NCI-H524 (cell line): ENCODE measurements at places on chromosomes 11 and 22.

- DNase-seq, result no peak
Measured at GRCh38 chr22:45717789-45718188, 46.2 kb downstream of the ATXN10 start.

GRCh38 chr11:40921246-40921645 lies 538.2 kb downstream of the LRRC4C start:
- DNase-seq, result no peak

- no peak for DNase-seq
Measured at GRCh38 chr11:37908219-37908548, 1310.1 kb upstream of the RAG2 start.

GRCh38 chr11:35968386-35969088 lies 24.7 kb downstream of the LDLRAD3 start:
- DNase-seq, result peak; percentile 78

DNA sequence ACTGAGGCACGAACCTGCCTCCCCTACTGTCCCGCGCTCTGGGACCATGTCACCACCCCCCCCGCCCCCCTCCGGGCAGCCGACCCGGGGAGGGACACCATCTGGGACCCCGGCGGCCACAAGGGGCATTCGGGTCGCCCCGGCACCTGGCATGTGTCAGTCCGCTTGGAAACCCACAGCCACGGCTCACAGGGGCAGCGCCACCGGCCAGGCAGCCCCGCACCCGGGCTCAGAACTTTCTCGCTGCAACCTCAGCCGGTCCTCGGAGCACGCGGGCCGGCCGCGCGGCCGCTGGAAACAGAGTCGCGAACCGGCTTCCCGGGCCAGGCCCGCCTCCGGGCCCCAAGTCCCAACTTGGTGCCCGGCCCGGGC lies 159.9 kb upstream of the GRK3 start:
- DNase-seq, result peak; percentile 36

GRCh38 chr11:96741068-96741467 lies 351.3 kb downstream of the JRKL start:
- DNase-seq, result no peak

DNA sequence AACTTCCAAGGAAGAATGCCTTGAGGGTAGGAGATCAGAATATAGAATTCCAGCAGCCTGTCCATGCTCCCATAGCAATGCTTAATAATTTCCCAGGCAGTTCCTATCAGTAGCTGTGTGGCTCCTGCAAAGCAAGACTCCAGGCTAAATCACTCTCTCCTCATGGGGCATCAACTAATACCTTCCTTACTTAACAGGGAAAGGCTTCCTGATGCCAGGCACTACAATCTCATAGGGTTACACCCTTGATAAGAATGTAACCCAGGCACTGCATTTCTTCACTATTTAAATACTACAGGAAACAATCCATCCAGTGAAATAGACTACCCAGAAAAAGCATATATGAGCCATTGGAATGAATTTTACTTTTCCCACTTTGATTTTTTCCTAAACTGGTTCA lies 615.0 kb upstream of the ARHGAP42 start:
- no peak for DNase-seq

- no peak for DNase-seq
Measured at GRCh38 chr11:85726381-85726780, 40.4 kb upstream of the CCDC89 start.

- no peak for DNase-seq
Measured at GRCh38 chr22:48780597-48781277, 1046.9 kb downstream of the BRD1 start.

- DNase-seq, result no peak
Measured at GRCh38 chr11:111120161-111120560, 125.4 kb upstream of the POU2AF2 start.

DNA sequence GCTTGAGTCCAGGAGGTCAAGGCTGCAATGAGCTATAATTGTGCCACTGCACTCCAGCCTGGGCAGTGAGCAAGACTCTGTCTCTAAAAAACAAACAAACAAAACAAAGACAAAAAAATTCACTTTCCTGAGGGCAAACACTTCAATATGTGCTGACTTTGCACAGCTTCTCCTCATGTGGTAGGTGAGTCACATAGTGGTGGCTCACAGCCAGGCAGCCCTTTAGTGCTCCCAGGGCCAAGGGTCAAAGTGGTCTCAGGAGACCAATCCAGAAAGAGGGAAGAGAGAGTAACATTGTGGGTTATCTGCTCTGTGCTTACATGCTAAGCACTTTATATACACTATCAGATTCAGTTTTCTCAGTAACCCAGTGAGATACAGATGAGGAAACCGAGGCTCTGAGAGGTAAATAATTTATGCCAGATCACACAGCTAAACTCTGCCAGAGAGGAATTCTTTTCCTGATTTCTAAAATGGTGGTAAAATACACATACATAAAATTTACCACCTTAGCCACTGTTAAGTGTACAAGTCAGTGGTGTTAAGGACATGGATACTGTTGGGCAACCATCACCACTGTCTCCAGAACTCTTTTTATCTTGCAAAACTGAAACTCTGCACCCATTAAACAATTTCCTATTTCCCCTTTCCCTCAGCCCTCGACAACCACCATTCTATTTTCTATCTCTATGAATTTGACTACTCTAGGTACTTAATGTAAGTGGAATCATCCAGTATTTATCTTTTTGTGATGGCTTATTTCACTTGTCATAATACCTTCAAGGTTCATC lies 231.7 kb upstream of the NARS2 start:
- no peak for DNase-seq

DNA sequence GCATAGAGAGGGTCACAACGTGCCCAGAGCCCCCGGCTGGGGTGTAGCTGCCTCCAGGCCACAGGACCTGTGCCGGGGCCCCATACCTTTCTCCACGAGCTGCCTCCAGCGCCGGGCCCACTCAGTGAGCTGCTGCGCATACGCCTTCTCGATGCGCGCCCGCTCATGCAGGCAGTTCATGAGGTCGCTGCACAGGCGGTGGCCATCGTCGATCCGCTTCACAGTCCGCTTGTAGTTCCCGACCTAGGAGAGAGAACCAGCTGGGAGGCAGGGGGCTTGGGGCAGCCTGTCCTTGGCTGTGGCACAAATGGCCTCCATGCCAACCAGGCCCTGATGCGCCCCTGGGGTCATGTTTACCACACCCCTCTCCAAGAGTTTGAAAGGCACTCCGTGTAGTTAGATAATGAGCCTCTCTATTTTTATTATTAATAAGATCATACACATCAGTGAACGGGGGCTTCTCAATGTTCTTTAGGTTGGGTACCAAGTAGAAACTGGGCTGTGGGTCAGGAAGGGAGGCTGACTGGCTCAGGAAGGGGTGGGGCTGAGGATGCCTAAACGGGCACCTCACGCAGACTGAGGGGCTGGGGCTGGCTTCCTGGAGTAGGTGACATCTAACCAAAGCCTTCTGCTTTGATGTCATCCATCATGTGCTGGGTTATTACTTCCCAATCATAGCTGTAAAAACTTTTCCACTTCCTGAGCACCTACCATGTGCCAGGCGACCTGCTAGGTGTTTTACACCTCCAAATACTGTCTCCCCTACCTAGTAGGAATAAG lies 36.5 kb upstream of the ARFGAP3 start:
- no peak for DNase-seq

- DNase-seq, result no peak
Measured at GRCh38 chr11:2519517-2519861, 74.7 kb downstream of the KCNQ1 start.

GRCh38 chr11:44454666-44455065 lies 110.8 kb upstream of the CD82 start:
- DNase-seq, result no peak

DNA sequence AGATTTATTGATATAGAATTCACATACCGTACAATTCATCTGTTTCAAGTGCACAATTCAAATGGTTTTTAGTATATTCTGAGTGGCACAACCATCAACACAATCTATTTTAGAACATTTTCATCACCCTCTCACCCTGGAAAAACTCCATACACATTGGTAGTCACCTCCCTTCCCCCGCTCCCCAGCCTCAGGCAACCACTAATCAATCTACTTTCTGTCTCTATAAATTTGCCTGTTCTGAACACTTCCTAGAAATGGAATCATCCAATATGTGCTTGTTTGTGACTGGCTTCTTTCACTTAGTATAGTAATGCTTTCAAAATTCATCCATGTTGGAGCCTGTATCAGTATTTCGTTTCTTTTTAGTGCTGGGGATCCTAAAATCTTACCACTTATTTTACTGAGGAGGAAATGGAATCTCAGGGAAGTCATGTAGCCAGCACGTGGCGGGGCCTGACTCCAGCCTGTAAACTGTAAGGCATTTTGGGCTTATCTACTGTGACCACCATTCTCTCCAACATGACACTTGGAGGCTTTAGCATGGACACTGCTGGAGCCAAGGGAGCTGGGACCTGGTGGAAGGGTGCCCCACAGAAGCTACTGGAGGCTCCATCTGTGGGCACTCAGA lies 905 bp upstream of the UCP3 start:
- no peak for DNase-seq

DNA sequence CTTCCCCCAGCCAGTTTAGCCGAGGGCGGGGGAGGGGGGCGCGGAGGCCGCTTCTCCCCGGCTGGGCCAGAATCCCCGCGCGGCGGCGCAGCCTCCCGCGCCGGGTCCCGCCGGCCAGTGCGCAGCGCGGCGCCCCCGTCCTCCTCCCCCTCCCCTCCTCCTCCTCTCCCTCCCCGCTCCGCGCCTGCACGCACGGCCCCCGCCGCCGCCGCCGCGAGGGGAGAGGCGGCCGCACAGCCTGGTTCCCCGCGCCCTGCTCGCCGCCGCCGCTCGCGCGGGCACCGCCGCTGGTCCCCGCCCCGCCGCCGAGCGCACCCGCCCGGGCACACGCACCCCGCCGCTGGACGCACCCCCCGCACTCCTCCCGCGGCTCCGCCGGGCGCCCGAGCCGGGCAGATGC lies at the start of gene FLRT1:
Gene FLRT1, plus strand, starts transcription at position 356 of the 400 bp plus-strand sequence. CDS start 80,337 bp downstream, outside the sequence.
- DNase-seq, result no peak

DNA sequence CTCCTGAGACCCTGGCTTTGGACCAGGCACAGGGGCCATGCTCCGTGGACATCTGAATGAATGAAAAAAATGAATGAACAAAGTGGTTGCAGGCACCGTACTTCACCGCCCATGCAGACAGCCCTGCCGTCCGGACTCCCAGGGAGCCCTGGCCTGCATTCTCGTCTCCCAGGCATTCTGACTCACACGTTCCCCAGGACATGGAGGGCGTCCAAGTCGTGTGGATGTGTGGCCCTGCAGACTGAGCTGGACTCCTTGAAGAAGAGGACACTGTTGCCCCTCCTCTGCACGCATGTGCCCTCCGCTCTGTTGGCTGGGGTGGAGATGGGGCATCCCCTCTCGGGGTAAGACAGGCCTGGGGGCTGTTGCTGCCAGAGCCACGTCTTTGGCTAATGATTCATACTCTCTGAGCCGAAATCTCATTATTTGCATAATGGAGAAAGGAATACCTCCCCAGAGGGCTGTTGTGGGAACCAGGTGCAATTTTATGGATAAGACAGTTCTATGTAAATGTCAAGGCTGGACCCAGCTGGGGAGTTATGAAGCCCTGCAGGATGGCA lies 49.7 kb downstream of the RTL6 start:
- peak; percentile 39 for DNase-seq

DNA sequence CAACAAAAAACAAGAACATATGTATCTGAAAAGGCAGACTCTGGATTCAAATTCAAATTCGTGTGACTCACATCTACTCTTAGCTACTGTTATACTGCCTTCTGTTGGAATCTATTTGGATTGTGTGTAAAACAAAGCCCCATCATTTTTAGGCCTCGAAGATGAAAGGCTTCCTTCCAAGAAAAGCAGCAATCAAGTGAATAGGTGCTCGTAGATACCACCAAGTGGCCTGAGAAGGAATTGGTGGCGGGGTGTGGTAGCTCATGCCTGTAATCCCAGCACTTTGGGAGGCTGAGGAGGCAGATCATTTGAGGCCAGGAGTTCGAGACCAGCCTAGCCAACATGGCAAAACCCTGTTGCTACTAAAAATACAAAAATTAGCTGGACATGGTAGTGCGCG lies 4.2 kb downstream of the GRAMD1B start:
- peak; percentile 25 for DNase-seq

DNA sequence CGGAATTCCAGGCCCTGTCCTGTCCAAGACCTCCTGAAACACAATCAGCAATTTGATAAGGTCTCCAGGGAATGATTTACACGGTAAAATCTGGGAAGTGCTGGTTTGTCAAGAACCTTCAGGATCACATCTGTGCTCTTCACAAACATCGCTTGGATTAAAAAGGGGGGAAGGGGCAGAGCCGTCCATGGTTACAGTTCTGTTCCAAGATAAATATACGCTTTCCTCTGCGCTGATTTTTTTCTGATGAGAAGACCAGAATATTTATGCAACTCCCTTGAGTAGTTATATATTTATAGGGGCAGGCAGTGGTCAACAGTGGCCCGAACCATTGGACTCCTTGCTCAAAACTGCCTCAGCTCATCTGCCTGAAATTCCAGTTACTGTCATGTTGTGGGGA lies 9.2 kb upstream of the APOL5 start:
- peak; percentile 16 for DNase-seq

- no peak for DNase-seq
Measured at GRCh38 chr11:70244698-70245097, 25.8 kb upstream of the PPFIA1 start.

DNA sequence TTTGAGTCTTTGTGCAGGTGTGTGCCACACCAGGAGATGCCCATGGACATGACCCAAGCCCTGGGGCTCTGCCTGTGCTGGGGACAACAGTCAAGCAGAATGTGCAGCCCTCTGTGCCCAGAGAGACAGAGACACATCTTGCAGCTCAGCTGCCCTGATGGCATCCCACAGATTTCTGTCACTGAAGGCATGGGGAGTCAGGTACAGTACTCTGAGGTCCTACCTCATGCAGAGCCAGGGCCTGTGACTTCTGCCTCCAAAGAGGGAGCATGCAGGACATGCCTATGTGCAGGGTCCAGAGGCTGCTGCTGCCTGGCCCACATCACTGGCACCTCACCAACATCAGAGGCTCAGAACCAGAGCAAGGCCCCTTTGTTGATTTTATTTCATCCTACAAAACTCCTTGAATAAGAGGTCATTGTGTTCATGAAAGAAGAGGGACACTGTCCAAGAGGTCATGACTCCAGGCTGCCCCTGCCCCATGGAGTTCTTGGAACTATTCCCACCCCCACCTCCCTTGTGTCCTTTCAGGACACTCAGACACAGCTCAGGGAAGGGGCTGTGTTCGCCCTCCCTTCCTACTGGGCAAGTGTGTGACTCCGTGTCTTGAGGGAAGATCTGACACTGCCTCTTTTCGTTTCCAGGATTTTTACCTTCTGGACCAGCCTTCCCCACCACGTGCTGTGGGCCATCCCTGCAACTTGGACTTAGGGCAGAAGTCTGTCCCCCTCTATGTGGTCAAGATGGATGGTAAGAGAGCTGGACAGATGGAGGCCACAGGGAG lies 62.3 kb downstream of the BTG4 start:
- DNase-seq, result no peak

DNA sequence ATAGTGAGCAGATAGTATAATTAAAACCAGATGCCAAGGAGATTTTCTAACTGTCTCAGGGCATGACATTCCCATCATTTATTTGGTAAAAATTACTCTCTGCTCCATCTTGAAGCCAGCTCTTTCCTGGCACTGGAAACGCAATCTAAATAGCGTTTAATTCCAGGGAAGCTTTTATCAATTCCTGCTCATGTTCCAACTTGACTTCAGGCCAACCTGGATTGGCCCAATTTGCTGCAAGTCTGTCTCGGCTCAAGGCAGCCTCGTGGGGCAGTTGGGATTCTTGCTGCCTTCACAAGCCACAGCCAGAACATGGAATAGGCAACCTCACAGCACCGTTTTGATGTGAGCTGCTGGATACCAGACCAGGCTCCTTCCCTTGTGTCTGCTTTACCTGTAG lies 1255.9 kb downstream of the TBC1D22A start:
- no peak for DNase-seq

- DNase-seq, result no peak
Measured at GRCh38 chr11:48087422-48087821, 107.1 kb downstream of the PTPRJ start.

- DNase-seq, result no peak
Measured at GRCh38 chr11:87212891-87213290, 175.2 kb downstream of the TMEM135 start.

- no peak for DNase-seq
Measured at GRCh38 chr22:18968011-18968749, 32.1 kb upstream of the PRODH start.
